Left lung (tissue), 14 donors: ENCODE measurements at places on chromosomes 2 and 18.
A peak's percentile ranks its signal among the peaks of the same experiment; 100 is the strongest.

GRCh38 chr18:34342960-34343359, 118.2 kb upstream of the NOL4 start:
- no peak for DNase-seq

- DNase-seq = no peak
Measured at GRCh38 chr2:60794271-60794863, 38.3 kb downstream of the PAPOLG start.

DNA sequence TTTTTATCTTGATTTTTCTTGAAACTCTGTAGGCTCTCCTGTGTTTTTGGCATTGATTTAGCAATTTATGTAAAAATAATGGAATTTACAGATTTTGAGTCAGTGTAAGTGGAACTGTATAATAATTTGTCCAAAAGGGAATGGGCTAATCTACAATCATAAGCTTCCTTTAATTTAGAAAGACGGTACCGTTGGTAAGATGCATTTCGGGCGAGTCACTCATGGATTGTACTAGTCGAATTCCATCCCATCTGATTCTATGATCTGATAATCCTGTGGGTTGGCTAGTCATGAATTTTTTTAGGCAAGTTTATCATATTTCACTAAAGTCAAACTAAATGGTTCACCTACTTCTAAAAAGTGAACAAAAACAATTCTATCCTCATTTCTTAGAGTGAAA, 133.4 kb downstream of the ZNF407 start:
- DNase-seq = no peak

DNA sequence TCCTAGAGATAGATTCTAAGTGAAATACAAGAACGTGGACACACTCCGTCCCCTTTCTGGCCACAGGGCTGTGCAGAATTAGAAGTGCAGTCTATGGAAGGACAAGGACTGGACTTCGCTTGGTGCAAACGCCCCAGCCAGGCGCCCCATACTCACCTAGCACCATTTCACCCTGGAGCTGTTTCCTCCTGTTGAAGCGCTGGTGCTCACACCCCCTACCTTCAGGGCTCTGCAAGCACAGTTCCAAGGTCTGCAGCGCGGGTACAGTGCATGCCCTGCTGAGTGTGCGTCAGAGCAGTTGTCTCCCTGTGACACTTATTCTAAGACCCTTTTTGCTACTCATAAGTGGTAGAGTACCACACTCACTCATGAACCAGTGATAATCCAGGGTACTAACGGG, 3.0 kb downstream of the HPCAL1 start:
- DNase-seq = no peak

DNA sequence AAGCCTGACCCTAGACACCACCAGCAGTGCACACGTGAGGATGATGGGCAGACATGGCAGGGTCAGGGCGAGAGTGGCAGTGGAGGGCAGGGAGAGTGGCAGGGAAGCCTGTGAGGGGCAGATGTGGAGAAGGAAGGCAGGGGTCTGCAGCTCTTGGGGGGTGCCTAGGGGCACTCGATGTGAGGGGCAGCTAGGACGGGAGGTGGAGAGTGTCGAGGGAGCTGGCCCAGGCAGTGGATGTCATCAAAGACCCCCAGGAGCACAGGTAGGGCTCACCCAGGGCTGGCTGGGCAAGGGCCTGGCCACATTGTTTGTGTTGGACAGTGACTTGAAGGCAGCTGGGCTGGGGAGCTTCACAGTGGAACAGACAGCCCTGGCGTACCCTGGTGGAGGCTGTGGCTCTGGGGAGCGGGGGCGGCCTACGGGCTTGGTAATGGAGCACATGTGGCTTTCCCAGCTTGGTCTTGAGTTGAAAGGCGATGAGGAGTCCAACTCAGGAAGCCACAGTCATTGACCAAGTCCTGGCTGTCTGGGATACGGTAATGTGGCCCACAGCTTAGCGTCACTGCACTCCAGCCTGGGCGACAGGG, 87.1 kb downstream of the RTP5 start:
- no peak for DNase-seq

- DNase-seq = no peak
Measured at GRCh38 chr2:121297217-121297830, 12.3 kb upstream of the TFCP2L1 start.

GRCh38 chr2:239601880-239602279, 201.1 kb upstream of the HDAC4 start:
- no peak for DNase-seq

DNA sequence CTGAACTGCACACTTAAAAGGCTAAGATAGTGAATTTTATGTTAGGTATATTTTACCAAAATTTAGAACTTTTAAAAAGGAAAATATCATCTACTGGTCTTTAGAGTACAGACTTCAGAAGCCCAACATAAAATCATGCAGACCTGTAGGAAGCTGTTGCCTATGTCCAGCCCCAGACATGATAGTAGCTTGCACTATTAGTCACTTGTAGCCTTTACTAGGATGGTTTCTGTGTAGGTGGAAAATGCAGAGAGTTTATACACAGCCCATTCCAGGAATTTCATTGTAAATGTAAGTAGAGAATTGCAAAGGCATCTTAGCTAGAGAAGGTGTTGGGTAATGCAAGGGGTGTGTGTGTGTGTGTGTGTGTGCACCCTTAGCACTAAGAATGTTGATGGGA, 640.2 kb downstream of the RNF144A start:
- DNase-seq = no peak

DNA sequence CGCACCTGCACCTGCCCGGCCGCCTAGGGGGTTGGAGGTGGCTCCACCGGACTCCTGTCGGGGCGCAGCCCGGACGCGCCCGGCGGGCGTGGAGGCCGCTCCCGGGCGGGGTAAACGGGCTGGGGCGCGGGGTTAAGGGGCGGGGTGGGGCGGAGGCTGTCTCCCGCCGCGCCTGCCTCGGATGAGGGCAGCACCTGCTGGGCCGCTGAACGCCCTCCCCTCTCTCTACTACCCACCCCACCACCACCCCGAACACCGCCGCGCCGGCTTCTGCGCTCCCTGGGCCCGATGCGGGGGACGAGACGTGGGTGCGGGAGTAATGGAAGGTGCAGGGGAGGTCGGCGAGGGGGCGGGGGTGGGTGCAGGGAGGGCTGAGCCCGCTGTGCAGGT, 224.8 kb upstream of the ID2 start:
- no peak for DNase-seq

- DNase-seq = no peak
Measured at GRCh38 chr2:85329181-85329651, 1.4 kb upstream of the TGOLN2 start.

- DNase-seq = no peak
Measured at GRCh38 chr2:227163485-227163997, 464 bp downstream of the COL4A4 start.

DNA sequence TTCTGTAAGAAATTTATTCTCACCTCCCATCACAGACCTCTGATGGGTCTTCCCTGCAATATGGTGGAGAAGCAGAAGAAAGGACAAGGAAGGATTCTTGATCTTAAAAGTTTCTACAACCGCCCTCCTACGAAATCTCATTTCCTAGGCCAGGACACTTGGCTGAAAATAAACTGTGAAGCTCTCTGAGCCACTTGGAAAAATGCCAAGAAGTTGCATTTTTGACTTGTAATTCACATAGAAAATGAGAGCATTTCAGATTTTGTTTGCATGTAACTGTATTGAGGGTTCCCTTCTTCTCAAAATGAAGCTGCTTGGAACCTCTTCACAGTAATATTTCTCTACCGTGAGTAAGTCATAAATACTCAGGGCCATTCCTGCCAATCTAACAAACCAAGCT, 458.3 kb upstream of the SLC14A2 start:
- DNase-seq = peak; percentile 59

- no peak for DNase-seq
Measured at GRCh38 chr2:170878505-170878904, 50.5 kb upstream of the GORASP2 start.

- no peak for DNase-seq
Measured at GRCh38 chr18:46291149-46291548, 187.0 kb downstream of the HAUS1 start.

GRCh38 chr2:166375195-166375735, 479 bp downstream of the SCN9A start:
- no peak for DNase-seq

DNA sequence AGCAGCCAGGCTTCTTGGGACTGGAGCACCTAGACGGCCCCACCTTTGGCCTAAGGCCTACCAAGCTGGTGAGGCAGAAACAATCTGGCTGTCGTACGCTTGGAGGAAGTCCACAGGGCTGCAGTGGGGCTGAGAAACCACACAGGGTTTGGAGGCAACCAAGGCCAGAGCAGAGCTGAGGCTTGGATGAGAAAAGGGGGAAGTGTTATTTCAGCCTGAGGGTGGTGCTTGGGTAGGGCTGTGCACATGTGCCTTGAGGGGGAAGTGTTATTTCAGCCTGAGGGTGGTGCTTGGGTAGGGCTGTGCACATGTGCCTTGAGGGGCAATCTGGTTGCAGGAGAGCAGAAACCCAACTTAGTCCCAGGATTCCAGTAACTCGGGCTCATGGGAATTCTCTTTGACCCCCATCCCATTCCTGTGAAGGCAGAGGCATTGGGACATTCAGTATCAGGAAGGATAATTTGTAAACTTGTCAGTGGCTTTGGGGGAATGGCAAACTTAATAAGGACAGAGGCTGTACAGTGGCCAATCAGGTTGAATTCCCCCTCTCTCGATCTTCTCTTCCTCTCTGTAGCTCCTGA, 971 bp upstream of the FBXO41 start:
- no peak for DNase-seq

DNA sequence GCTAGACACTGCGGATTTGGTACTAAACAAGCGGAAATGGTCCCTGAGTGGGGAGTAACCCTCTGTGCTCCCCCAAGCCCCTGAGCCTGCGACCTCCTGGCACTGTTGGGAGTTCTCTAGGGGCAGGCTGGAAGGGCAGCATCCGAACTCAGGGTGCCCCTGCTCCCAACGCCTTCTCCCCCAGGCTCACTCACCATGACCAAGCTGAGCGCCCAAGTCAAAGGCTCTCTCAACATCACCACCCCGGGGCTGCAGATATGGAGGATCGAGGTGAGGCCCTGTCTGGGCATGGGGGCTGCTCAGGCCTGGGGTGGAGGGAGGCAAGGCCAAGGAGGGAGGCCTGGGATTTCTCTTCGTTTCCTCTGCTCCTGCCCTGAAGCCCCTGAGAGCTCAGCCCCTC, 4.7 kb downstream of the VIL1 start:
- DNase-seq = no peak

- DNase-seq = no peak
Measured at GRCh38 chr2:125259451-125259850, 1234.4 kb downstream of the CNTNAP5 start.

GRCh38 chr2:162821176-162821575, 17.4 kb downstream of the KCNH7 start:
- no peak for DNase-seq

GRCh38 chr2:160737247-160737646, 243.6 kb upstream of the RBMS1 start:
- no peak for DNase-seq

DNA sequence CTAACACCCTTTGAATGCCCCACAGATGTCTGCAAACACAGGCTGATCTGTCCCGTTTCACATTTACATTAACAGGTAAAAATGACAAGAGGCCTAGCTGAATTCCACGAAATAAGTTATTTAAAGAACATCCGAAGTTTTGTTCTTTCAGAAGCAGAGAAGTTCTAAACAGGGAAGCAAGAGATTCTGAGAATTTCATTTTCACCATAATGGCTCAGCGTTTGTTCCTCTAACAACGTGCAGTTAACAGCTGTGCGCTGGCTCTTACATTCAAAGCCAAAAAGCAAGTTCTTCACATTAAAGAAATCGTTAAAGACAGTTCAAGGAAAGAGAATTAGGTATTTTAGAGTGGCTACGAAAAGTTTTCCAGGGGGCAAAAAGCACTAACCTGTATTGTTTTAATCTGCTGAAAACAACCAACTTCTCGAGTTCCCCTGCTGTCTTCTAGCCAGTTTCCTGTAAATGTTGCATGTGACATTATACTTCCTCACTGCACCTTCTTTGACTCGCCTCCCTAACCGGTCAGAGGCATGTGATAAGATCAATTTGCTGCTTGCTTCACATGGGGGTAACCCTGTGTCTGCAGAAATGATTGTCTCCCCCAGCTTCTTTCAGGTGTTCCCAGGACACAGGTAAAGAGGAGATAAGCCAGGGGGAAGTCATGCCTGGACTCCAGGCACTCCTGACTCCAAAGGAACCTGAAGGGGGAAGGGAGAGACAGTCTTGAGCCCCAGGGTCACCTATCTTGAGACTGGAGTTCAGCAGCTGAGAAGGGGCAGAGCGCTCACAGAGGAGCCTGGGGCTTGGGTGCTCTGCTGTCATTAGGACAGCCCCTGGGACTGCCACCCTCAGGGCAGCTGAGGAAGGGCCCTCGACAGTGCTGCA, 36.8 kb upstream of the WIPF1 start:
- no peak for DNase-seq

DNA sequence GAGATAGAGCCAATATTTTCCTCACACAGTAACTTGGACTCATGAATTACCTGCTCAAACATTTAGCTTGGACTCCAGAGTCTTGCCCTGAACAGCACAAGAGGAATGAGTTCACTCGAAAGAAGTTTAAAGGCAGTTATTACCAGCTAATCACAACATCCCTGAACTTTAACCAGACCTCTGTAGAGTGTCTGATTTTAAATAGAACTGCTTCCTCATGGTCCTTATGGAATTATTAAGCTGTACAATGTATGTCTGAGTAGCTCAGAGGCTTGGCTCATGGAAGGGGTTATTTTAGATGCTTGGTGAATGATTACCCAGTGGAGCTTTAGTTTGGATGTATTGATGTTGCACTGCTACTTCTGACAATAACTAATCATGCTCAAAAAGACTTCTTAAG, 183.1 kb downstream of the FMNL2 start:
- DNase-seq = no peak

GRCh38 chr18:34493566-34494358, 216.3 kb upstream of the DTNA start:
- no peak for DNase-seq

- DNase-seq = no peak
Measured at GRCh38 chr18:42392416-42392815, 437.4 kb downstream of the PIK3C3 start.

GRCh38 chr2:227472265-227473121, 537 bp downstream of the AGFG1 start:
- peak; percentile 54 for DNase-seq
